Lower leg skin (tissue), 4 donors: ENCODE measurements at places on chromosomes 4 and X. TPM values are rescaled to one million over a fixed set of nuclear protein-coding genes. Genes with fewer than 3 reads are reported as not detected.
A peak's percentile ranks its signal among the peaks of the same experiment; 100 is the strongest.

- no peak for DNase-seq
Measured at GRCh38 chrX:39960219-39960618, 137.5 kb downstream of the BCOR start.

DNA sequence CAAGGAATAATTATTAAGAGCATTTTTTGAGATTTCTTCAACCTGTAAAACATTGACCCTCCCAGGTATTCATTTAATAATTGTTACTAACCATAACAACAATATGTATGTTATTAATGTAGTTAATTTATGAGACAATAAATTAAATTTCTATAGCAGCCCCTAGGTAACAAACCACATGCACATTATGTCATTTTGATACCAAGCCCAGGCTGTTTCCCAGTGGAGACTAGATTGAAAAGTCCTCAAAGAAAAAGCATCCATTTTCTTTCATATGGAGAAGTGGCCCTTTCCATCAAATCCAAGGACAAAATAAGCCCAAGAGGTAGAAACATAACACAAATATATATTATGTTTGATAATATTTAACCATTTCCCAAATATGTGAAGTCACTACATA lies 104.3 kb upstream of the GK2 start:
- no peak for DNase-seq

- no peak for DNase-seq
Measured at GRCh38 chr4:154082760-154083535, 294.1 kb upstream of the SFRP2 start.

- no peak for DNase-seq
Measured at GRCh38 chr4:67106861-67107460, 438.3 kb downstream of the CENPC start.

DNA sequence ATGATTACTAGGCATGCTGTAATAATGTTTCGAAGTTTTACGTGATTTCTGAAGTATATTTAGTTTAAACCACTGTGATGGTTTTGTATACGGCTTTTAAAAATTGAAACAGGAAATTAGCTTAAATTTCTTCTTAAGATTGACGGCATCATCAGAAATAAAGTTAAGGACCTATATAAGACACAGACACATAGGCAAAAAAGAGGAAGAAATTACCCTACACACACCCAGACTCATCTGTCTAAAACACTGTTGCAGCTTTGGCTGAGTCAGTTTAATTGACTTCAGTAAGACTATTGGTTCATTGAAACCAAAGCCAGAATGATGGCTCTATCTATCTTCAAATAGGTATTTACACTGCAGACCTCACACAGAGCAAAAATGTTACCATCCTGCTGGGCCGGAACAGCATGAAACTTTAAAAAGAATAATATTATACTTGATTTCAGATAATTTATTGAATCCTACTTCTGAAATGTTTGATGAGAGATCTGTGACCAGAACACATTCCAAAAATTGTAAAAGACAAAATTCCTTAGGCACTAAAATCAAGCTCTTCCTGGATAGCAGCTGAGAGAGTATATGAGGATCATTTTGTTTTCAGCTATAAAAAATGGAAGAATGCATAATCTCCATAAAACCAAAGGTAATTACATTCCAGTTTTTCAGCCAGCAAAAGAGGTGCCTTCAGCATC lies 4.5 kb downstream of the HHIP start:
- DNase-seq: no peak

GRCh38 chr4:169341490-169341889 lies 70.7 kb upstream of the SH3RF1 start:
- no peak for DNase-seq

DNA sequence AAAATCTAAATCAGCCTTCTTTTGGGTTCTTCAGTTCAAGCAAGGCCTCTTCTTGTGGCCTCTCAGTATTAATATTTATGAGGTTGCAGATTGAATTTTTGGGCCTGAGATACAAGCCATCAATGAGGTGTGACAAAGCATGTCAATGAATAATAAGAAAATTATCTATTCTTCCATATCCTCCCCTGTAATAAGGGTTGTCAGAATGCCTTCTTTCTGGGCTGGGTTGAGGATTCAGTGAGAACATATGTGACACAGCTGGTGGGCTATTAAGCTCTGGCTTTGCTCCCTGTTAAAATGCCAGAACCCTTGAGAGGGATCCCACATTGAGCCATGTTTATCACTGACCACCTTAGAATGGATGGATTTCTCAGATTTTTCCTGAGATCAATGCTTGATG lies 187.2 kb downstream of the AR start:
- no peak for DNase-seq

GRCh38 chr4:22962295-22962694 lies 269.6 kb downstream of the GBA3 start:
- DNase-seq: no peak

DNA sequence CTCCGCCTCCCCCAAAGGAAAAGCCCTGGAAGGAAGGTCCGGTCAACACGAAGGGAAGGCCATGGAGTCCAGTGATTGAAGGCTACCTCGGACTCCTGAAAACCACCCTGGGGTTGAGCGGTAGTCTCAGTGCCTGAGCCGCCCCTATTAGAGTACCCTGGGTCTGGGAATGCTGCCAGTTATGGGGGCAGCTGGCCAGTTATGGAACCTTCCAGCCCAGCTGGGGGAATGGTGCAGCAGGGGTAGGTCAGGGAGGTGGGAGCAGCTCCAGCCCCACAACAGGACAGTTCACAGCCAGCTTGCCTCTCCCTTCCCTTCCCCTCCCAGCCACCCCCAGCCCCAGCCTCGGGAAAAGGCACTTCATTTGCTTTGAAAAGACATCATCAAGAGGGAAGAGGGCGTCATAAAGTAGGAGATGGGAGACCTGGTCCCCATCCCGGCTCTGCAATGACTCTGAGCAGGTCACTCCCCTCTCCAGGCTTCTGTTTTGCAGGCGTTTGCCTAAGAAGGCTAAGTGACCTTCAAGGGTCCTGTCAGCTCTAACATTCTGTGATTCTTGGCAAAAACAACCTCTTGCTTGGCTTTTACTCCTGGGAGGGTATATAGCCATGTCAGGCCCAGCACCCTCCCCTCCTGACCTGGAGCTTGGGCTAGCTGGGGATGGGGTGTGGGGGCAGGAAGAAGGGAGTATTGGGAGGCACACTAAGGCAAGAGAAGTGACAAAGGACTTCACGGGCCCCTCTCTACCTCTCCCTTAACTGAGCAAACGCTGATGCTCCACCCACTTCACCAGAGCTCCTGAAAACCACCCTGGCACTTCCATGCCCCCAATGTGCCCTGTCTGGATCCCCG lies 8.0 kb downstream of the APLN start:
- DNase-seq: peak; percentile 76

GRCh38 chrX:154123241-154124219 lies 20.5 kb upstream of the OPN1LW start:
- DNase-seq: peak; percentile 83

GRCh38 chr4:145851511-145852201 lies 87.0 kb downstream of the ZNF827 start:
- no peak for DNase-seq

GRCh38 chr4:39062094-39062769 lies at the start of gene KLHL5:
Gene KLHL5, plus strand, starts transcription at chr4:39062232. Its CDS starts 421 bp downstream, at chr4:39062653.
- no peak for DNase-seq

DNA sequence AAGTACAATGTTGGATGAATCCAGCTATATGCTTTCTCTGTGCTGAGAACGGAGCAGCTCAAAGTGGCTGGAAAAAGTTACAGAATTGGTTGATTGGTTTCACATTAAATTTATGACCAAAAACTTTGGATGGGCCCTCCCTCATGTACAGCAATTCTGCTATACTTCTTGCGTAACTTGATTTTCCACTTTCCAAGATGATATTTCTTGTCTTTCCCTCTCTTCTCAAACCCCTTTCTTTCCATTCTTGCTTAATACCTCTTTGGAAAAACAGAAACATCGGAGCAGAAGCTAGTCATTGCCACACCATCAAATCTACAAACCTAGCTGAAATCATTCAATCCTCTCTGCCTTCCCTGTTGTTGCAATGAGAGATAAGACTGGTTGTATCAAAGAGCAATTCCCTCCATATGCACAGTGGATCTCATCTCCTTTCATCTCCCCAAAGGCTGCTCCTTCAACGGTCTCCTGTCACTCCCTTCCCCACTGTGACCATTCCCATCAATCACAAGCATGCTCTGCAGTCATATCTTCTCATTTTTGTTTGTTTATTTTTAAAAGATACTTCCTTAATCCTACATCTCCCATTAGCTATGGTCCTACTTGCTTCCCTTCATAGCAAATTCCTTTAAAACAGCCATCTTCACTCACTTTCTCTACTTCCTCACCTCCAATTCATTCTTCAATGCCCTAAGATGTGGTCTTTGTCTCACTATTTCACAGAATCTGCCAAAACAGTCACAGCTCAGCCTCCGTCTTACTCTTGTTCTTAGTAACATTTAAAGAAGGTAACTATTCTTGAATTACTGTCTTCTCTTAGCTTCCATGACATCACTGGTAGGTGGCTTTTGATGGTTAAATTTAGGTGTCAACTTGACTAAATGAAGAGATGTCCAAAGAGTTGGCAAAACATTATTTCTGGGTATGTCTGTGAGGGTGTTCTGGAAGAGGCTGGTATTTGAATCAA lies 145.5 kb downstream of the FAM13A start:
- no peak for DNase-seq

GRCh38 chr4:88599714-88600113 lies 7.4 kb downstream of the HERC3 start:
- DNase-seq: no peak

DNA sequence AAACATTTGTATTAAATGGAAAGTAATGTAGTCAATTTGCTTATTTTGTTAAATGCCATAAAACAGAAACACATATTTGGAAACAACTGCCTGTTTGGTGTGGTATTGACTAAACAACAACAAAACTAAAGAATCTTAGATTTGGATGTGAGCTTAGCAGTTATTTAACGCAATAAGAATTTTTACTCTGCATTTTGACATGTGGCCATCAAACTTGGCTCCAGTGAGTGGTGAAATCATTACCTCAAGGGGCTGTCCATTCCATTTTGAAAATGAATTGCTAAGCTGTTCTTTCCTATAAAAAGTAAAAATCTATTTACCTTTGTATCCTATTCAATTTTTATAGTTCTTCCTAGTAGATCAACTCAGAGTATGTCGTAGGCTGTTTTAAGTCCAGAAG lies 84.2 kb downstream of the DKK2 start:
- DNase-seq: no peak

GRCh38 chr4:176592976-176593670 lies 199.6 kb downstream of the VEGFC start:
- DNase-seq: no peak

GRCh38 chr4:140800666-140801065 lies 44.5 kb upstream of the TBC1D9 start:
- DNase-seq: no peak

DNA sequence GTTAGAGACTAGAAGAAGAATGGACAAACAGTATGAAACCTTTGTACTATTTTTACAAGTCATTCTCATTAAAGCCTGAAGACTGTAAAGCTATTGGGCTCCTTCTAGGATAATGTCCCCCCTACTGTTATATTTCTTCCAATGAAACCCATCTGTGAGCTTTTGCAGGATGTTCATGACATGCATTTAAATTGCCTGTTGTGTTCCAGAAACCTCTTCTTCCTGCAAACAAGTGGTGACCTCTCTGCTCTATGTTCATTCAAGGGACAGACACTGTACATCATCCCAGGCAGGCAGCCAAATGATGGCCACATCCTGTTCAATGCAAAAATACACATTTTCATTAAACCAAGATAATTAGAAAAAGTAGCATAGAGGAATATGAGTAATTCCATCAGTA lies 128.0 kb downstream of the C4orf33 start:
- no peak for DNase-seq

- peak; percentile 52 for DNase-seq
Measured at GRCh38 chr4:165005352-165005925, 26.4 kb upstream of the TRIM60 start.

- no peak for DNase-seq
Measured at GRCh38 chr4:123869286-123870215, 473.0 kb downstream of the SPRY1 start.

Gene PCDH10
- not detected for total RNA-seq

Gene ZNF157
- total RNA-seq: not detected

Gene HOPX
- total RNA-seq: 1,330 TPM

Gene CSAG3
- not detected for total RNA-seq

Gene RBM46
- not detected for total RNA-seq

Gene PITX2
- 0.34 TPM for total RNA-seq

Gene BGN
- total RNA-seq: 25.9 TPM

Gene MAGEA2B
- not detected for total RNA-seq

Gene SEPTIN11
- total RNA-seq: 104 TPM

Gene MAGED4
- 2.9 TPM for total RNA-seq

Gene HSFX1
- total RNA-seq: 2.6 TPM

Gene ADAM29
- not detected for total RNA-seq

Gene SUPT20HL1
- not detected for total RNA-seq

Gene MTNR1A
- not detected for total RNA-seq

Gene APOO
- total RNA-seq: 31.7 TPM
